Fibroblast of skin of right quadriceps (primary cell): ENCODE measurements at places on chromosomes 3 and 15.

DNA sequence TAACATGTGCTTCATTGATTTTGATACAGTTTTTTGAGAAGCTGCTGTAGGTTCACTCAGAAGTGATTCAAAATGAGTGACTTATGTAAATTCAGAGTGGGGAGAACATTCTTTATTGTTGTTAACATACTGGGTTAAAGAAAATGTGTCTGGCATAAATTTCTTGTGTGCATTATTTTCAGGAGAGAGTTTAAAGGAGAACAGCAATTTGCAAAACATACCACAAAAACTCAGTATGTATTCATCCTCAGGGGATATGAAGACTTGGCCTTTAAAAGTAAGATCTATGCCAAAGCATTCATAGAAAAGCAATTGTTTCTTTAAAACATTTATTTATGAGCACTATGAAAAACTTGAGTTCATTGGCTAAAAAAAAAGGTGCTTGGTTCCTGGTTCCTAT, 1089.8 kb downstream of the ROBO2 start:
- DNase-seq: no peak

DNA sequence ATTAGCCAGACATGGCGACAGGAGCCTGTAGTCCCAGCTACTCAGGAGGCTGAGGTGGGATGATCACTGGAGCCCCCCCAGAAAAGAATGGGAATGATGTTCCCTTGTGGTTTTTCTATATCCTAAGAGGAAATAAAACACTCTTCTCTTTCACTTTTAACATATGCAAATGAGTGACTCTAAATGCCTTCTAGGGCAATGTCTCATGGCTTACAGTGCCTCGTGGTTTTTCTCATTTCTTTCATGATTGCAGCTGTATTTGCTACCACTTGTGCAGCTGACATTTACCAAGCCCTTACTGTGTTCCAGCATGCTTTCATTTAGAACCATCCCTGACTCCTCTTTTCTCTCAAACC, 26.4 kb downstream of the STOML1 start:
- peak; percentile 59 for DNase-seq

- DNase-seq: no peak
Observed at GRCh38 chr3:81005992-81006391, 755.5 kb downstream of the GBE1 start.

DNA sequence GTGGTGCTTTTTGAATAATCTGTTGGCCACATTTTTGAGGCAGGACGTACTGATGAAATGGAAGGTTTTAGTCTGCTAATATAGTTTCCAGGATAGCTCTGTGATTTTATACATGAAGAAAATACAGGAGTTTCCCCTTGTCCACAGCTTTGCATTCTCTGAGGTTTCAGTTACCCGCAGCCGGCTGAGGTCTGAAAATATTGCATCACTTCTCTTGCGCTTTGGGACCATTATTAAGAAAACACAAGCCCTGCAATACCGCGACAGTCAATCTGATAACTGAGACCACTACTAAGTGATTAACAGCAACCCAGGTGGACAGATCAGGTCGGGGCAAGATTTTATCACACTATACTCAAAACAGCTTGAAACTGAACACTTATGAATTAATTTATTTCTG, 33.0 kb downstream of the BLM start:
- no peak for DNase-seq

DNA sequence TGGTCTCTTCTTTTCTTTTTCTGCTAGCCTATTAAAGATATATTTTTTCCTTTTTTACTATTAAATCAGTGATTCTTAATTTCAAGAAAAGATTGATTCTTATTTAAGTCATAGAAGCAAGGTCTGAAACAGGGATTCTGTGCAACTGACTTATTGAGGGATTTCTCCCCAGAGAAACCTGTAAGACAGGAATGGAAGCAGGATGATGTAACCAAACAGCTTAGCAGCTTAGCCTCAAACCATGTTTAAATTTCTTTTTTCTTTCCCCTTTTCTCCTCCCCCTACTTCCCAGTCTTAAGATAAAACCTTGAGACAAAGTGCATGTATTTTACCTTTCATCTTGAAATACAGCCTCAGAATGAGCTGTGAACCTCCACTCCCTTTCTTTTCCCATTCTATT, 322.8 kb downstream of the NEK10 start:
- no peak for DNase-seq

GRCh38 chr15:99986297-99987118, 253.3 kb upstream of the LYSMD4 start:
- peak; percentile 31 for DNase-seq

- peak; percentile 46 for DNase-seq
Observed at GRCh38 chr3:57816471-57817095, 60.5 kb downstream of the SLMAP start.

GRCh38 chr3:123344907-123345594, 103.8 kb downstream of the ADCY5 start:
- DNase-seq: no peak

DNA sequence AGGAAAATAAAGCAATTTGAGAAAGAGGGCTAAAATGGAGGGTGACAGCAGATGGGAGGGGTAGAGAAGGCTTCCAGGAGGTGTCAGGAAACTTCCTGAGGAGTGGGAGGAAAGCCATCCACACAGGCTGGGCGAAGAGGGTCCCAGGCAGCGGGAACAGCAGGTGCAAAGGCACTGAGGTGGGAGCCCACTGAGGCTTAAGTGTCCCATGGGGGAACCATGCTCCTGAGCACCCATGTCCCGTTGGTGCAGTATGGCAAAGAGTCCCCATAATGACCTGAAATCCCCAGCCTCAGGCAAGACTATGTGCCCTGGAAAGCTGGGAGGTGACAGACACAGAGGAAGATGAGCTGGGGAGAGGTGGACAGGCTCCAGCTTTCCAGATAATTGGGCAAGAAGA, 30.0 kb downstream of the CFAP100 start:
- no peak for DNase-seq

DNA sequence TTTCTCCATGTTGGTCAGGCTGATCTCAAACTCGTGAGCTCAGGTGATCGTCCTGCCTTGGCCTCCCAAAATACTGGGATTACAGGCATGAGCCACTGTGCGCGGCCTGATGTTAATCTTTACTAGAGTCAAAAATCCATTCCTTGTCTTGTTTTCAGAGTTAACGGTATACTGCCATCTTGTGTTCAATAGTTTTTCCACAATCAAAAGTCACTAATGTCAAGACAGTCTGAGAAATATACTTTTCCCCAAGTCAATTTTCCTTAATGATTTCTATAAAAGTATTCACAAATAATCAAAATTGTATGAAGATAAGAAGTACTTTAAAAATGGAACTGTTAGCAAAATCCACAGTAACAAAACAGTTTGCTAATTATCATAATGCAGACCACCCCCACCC, 8.5 kb downstream of the CRBN start:
- peak; percentile 13 for DNase-seq

DNA sequence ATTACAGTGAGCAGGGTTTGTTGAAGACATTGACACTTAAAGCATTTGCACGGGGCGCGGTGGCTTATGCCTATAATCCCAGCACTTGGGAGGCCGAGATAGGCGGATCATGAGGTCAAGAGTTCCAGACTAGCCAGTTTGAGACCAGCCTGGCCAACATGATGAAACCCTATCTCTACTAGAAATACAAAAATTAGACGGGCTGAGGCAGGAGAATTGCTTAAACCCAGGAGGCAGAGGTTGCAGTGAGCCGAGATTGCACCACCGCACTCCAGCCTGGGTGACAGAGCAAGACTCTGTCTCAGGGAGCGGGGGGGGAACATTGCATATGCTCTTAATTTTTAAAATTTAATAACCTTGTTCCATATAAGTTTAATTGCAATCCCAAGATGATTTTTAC, 11.9 kb downstream of the STT3B start:
- DNase-seq: no peak

DNA sequence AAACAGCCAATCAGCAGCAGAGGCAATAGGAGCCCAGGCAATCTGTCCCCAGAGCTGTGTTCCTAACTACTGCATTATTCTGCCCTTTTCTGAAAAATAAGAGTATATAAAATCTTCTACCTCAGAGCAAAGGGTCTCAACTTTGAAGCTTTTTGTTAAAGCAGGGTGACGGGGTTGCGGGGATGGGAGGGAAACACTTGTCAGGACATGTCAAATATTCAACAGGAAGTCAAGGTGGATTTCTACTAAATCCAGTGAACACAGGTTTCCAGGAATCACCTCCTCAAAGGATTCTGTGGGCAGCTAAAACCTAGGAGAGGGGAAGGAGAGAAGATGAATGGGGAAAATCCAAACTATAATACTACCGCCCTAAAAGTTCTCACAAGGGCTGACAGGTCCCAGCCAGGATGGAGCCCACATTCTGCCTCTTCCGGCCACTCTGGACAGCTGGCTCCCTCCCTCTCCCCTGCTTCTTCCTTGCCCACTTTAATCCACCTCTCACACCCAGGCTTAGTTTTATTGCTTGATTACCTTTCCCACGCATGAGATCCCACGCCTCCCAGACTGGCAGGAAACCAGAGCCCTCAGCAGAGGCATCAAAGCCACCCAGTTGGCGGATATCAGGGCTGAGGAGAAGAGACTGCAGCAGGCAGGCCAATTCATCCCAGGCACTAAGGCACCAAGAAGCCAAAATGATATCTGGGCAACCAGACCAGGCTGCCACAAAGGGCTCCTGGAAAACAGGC, 77.2 kb downstream of the OSBPL10 start:
- DNase-seq: no peak

GRCh38 chr3:89504432-89504831, 397.0 kb downstream of the EPHA3 start:
- no peak for DNase-seq

- peak; percentile 78 for DNase-seq
Observed at GRCh38 chr3:21729888-21730459, 21.0 kb downstream of the ZNF385D start.

- no peak for DNase-seq
Observed at GRCh38 chr3:28280781-28281180, 39.4 kb downstream of the CMC1 start.

DNA sequence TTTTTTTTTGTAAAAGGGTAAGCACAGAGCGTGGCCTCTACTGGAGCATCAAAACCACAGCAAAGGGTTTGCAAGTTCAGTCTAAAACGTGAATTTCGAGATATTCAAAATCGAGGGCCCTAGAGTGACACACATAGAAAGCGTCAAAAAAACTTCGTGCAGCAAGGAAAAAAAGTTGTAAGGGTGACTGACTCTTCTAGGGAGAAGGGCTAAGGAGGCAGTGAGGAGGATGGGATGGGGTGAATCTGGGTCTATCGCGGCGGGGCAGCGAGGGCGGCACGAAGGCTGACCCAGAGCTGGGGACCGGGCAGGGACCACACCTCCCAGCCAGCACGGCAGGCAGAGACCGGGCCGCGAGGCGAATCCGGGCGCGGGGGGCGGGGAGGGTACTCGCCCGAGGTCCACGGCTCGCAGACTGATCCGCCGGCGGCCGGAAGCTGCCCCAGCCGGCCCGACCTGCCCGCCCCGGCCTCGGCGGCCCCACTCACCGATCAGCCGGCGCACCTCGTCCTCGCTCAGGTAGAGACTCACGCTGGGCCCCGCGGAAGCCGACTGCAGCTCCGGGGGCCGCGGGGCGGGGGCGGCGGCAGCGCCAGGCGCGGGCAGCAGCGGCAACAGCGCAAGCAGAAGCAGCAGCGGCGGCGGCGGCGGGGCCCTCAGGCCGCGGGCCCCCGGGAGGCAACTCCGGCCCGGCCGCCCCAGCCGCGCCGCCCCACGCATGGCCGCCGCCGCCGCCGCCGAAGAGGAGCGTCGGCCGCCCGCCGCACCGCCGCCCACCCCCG, 533 bp downstream of the RYK start:
- DNase-seq: peak; percentile 32

DNA sequence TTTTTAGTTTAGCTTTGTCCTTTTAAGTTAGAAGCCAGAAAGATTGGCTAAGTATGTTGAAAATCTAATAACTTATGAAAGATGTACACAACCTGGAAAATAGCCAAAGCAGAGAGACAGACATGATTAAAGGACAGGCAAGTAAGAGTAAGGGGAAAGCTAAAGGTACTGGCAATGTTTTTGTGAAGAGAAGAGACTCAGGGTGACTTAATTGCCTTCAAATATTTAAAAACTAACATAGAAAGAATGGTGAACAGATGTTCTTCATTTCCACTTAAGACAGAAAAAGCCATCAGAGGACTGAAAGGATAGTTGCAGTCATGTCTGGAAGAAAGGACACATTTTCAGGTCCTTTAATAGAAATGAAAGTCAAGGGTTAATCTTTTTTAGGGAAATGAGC, 68.8 kb downstream of the ZNF385D start:
- peak; percentile 40 for DNase-seq

DNA sequence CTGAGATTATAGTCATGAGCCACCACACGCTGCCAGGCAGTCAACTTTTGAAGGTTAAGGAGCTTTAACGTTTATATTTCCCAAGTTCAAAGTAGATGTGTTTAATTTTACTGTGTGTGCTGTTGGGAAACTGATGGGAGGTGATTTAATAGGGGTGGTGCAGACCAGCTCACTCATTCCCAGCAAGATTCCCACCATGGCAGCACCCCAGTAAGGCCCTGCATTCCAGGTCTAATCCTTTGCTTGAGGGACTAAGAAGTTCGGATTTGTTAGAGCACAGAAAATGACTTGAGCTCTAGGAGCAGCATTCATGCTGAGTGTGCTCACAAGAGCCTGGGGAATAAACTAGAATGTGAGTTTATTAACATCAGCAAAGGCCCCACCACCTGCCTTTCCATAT, 25.2 kb downstream of the TSEN2 start:
- no peak for DNase-seq

- peak; percentile 57 for DNase-seq
Observed at GRCh38 chr3:11567516-11568467, 75.9 kb downstream of the VGLL4 start.

- peak; percentile 96 for DNase-seq
Observed at GRCh38 chr15:44711096-44711742, at the start of the genes B2M and PATL2. B2M (plus strand) TSS chr15:44711517; CDS start chr15:44711547, 30 bp downstream. PATL2 (minus strand) TSS chr15:44711323; CDS start chr15:44676490, 34,833 bp downstream.

- DNase-seq: no peak
Observed at GRCh38 chr3:170529346-170529745, 56.5 kb downstream of the SLC7A14 start.

DNA sequence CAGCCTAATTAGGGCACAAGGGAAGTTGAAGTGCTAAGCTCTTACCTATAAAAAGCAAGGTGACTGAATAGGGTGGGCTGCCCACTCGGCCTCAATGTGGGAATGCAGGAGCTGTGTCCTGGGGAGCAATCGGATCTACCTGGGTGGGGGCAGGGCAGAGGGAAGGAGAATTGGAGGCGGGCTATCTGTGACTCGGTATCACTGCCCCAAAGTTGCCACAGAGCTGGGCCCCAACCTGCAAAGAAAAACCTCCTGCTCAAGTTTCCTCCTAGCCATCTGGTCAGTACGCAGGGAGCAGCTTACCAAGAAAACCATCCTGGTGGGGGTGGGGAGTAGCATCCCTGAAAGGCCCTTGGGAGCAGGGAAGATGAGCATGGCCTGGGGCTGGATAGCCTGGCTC, 10.7 kb downstream of the CIB2 start:
- no peak for DNase-seq

DNA sequence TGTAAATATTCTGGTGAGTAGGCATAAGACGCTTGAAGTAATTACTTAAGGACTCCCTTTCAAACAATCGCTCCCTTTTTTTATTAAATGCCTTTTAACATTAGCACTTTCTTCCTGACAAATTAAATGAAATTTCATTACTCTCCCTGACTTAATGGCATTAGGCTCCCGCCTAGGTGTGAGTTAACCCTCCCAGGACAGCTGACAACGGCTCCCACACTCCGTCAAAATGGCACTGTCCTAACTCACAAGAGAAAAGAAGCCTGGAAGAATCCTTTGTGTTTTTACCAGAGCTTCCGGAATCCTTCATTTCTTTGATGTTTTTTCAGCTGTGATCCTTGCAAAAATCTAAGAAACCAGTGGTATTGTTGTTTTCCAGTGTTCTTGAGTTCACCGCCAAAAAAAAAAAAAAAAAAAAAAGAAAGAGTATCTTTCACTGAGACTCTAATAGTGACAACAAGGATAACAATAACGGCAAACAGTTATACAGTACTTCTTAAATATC, 861.0 kb upstream of the NR2F2 start:
- DNase-seq: no peak
